ENCODE measurements at places on chromosomes 1 and 21.

GRCh38 chr1:65108025-65108642 is 39.9 kb upstream of the AK4 start:
- DNase-seq: no peak

DNA sequence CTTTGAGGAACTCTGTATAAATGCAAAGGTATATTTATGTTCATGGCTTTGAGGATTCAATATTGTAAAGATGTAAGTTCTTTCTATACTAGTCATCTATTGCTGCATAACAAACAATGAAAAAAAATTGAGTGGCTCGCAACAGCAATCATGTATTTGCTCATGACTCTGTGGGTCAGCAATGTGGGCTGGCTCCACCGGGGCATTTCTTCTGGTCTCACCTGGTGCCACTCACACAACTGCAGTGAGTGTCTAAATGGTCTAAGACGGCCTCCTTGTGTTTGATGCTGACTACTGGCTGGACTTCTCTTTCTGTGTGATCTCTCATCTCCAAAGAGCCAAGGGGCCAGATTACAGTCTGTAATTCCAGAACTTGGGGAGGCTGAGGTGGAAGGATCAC is 45.1 kb upstream of the EXO1 start:
- DNase-seq: no peak

DNA sequence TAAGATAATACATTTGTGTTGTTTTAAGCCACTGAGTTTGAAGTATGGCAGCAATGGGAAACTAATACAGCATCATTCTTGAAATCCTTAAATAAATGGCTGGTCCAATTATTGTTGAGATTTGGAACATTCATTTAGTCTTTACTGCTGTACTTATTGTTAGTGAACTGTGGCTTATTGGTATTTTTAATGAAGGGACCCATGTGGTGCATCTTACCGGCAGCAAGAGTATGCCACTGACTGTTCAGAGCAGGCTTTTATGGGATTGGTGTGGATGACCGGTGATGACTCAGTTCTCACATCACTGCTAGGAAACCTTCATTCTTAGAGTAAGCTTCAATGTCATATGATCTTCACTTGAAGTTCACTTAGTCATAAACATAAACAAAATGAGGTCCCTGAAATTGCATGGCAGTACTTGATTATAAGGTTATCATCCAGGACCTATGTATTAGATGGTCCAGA is 31.5 kb downstream of the PRKAA2 start:
- DNase-seq: no peak

GRCh38 chr1:110673197-110673701 is 1.5 kb downstream of the KCNA3 start:
- DNase-seq: peak; percentile 20

- DNase-seq: peak; percentile 50
Measured at GRCh38 chr1:85283475-85284199, 7.2 kb upstream of the BCL10 start.

GRCh38 chr1:114703242-114703641 is 7.9 kb upstream of the AMPD1 start:
- no peak for DNase-seq

- no peak for DNase-seq
Measured at GRCh38 chr21:33219954-33220353, 9.8 kb upstream of the IFNAR2 start.

Data from left ventricle myocardium superior (tissue), 1 donor.